ENCODE measurements at places on chromosomes 12 and 14.

- no peak for DNase-seq
Observed at GRCh38 chr12:120119271-120119973, 2.9 kb upstream of the RAB35 start.

- peak; percentile 22 for DNase-seq
Observed at GRCh38 chr12:4526923-4527546, 11.7 kb upstream of the RAD51AP1 start.

DNA sequence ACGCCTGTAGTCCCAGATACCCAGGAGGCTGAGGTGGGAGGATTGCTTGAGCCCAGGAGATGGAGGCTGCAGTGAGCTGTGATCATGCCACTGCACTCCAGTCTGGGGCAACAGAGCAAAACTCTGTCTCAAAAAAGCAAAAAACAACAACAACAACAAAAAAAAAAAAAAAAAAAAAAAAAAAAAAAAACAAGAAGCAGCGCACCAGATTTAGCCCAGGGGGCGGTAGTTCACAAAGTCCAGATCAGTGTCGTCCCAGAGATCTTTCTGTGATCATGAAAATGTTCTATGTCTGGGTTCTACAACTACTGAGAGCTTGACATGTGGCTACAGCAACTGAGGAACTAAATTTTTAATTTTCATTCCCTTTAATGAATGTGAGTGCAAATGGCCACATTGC lies 27.4 kb downstream of the OAS2 start:
- DNase-seq, result no peak

GRCh38 chr14:101027966-101028365 lies 124.4 kb upstream of the RTL1 start:
- DNase-seq, result no peak

DNA sequence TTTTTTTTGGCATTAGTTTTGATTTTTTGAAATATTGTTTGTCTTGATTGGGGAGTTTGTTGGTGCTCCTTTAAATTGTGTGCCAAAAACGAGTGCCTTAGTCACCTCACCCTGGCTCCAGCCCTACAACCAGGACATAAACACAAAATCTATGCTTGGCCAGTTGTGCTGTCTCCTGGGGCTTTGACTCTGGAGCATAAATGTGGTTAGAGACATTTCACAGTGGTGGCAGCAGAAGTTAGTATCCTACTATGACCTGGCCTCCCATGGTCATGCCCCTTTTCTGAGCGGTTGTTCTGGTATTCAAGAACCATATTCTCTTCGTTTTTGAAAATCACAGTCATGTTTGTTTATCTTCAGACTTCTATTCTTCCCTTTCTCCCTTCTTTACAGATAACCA lies 70.7 kb upstream of the PSMA6 start:
- no peak for DNase-seq

DNA sequence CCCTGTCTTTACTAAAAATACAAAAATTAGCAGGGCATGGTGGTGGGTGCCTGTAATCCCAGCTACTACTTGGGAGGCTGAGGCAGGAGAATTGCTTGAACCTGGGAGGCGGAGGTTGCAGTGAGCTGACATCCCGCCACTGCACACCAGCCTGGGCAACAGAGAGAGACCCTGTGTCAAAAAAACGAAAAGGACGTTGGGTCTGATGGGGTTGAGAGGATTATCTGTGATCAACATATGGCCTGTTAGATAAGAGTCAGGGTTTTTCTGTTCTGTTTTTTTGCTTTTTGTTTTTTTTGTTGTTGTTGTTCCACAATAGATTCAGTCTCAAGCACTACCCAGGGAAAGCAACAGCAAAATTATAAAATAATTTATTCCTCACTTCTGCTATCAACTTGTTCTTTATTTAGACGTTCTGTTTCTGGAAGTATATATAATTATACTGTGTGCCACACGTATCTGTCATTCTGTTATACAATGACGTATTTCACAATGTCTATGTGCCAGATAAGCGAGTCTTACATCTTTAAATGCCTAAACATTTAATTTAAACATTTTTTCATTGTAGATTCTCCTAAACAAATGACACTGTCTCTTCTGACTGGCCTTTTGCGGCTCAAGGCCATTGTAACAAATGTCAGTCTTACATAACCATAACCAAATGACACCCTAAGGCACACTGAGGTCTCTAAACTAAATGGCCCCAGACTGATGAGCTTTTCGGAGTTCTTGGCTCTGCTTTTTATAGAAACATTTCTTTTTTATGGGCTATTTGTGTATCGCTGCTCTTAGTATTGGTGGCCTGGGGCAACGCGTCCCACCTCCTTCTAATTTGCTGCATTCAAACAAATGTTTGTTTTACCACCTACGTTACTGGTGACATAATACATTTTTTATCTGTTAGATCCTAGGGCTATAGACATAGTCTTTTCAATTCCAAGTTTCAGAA lies 7.2 kb upstream of the P2RX4 start:
- no peak for DNase-seq

GRCh38 chr14:89129570-89129969 lies 287.5 kb downstream of the FOXN3 start:
- DNase-seq, result no peak

DNA sequence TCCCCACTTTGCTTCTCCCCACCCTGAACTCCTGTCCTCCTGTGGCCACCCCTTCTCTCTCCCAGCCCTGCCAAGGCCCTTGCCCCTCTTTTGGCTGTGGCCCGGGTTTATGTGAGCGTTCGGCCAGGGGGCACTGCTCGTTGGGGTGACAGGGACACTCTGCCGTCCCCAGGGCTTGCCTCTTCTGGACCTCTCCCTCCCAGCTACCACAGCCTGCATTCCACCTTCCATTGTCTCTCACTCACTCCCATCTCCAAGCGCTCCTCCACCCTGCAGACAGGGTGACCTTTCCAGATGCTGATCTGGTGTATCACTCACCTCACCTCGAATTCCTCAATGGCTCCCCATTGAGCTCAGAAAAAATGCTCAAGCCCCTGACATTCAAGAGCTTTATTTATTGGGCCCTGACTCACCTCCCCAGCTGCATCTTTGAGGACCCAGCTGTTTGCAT lies 1.4 kb downstream of the SERPINA9 start:
- no peak for DNase-seq

DNA sequence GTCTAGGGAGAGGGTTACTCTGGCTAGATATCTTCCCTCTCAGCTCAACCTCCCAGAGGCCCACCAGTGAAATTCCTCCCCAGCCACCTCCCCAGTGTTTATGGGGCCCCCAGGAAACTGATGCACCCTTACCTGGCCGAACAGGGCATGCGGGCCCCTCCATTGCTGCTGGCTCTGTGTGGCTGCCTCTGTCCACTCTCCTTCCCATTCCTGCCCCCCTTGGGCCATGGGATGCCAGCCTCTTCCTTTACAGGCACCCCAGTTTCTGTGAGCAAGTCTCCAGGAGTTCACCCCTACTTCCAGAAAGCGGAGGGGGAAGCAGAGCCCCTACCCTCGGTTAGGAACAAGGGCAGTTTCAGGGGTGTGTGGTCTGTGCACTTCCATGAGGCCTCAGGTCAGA lies 19.4 kb upstream of the ZDHHC22 start:
- DNase-seq, result no peak

DNA sequence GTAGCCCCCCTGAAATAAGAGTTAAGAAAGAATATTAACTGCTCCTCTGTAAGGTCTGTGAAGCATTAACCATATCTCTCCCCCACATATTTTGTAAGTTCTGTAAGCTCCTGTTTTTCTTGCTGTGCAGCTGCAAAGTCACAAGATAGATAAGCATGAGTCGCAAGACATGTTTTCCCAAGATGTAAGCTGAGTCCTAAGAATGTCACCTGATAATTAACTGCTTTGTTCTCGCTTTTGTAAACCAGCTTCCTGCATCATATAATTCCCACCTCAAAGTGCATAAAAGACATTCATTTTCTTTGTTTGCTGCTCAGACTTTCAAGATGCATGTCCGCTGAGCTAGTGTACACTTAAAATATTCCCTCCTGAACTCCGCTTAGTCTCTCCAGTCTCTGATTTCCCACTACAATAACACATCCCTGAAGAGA lies 27.0 kb upstream of the PHC1 start:
- DNase-seq, result no peak

- DNase-seq, result no peak
Observed at GRCh38 chr12:113049976-113050742, 6.4 kb upstream of the DTX1 start.
